ENCODE measurements at places on chromosomes 13 and 19.

GRCh38 chr13:42322806-42323205, 50.9 kb downstream of the AKAP11 start:
- no peak for DNase-seq

GRCh38 chr13:21466527-21466926, 7.4 kb upstream of the ZDHHC20 start:
- DNase-seq = no peak

DNA sequence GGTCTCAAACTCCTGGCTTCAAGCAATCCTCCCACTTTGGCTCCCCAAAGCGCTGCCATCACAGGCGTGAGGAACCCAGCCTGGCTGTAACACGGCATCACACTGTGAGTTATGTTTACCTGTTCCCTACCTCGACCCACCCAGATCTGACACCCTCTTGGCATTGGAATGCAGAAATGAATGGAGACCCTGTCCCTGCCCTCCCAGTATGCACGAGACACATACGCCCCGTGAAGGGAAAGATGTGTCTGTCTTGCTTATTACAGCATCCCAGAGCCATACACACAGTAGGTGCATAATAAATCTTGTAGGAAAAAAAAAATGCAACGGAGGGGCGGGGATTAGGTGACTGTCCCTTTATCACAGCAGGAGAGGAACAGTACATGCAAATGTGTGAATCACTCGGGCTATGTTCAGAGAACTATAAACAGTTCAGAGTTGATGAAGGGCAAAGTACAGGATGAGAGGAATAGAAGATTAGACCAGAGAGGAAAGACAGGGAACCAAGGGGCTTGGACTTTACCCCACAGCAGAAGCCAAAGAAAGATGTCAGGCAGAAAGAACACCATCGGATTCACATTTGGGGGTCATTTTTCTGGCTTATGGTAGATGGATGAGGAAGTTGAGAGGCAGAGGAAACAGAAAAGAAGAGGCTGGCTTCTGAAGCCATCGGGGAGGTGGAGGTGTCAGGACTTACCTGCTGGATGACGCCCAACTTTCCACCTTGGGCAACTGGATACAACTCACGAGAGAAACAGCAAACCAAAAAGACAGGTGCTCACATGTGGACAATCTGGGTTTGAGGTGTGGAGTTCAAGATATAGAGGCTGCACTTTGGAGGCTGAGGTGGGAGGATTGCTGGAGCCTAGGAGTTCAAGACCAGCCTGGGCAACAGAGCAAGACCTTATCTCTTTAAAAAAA, 94.3 kb downstream of the INSR start:
- DNase-seq = no peak

DNA sequence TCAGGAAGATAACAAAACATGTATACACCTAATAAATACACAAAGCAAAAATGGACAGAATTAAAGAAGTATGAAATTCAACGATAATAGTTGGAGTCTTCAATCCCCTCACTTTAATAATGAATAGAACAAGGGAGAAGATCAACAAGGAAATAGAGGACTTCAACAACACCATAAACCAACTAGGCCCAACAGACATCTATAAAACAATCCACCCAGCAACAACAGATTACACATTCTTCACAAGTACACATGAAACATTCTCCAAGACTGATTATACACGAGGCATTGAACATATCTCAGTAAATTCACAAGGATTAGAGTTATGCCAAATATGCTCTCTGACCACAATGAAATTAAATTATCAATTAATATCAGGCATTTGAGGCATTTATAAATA, 185.5 kb upstream of the NBEA start:
- no peak for DNase-seq

- no peak for DNase-seq
Measured at GRCh38 chr13:93577105-93577504, 350.5 kb downstream of the GPC6 start.

DNA sequence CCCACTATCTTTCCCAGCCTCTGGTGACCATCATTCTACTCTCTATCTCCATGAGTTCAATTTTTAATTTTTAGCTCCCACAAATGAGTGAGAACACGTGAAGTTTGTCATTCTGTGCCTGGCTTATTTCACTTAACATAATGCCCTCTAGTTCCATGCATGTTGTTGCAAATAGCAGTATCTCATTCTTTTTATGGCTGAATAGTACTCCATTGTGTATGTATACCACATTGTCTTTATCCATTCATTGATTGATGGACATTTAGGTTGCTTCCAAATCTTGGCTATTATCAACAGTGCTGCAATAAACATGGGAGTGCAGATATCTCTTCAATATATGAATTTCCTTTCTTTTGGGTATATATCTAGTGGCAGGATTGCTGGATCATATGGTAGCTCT, 22.9 kb upstream of the ZFP82 start:
- no peak for DNase-seq

DNA sequence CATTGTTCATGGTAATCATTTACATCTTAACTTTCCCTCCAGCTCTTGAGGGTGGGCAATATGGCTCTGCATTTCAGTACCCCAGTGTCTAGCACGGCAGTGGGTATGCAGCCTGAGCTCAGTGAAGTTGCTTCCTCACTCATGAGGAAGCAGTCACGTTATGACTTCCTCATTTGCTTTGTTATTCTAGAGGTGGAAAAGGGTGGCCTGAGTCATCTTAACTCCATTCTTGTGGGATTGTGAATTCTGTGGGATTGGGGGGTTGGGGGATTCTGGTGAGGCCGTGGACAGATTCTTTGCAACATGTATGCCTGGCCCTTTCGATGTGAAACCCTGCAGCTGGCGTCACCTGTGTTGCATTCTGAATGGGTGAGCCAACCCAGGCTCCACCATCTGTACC, 406.7 kb upstream of the ZNF507 start:
- DNase-seq = no peak

DNA sequence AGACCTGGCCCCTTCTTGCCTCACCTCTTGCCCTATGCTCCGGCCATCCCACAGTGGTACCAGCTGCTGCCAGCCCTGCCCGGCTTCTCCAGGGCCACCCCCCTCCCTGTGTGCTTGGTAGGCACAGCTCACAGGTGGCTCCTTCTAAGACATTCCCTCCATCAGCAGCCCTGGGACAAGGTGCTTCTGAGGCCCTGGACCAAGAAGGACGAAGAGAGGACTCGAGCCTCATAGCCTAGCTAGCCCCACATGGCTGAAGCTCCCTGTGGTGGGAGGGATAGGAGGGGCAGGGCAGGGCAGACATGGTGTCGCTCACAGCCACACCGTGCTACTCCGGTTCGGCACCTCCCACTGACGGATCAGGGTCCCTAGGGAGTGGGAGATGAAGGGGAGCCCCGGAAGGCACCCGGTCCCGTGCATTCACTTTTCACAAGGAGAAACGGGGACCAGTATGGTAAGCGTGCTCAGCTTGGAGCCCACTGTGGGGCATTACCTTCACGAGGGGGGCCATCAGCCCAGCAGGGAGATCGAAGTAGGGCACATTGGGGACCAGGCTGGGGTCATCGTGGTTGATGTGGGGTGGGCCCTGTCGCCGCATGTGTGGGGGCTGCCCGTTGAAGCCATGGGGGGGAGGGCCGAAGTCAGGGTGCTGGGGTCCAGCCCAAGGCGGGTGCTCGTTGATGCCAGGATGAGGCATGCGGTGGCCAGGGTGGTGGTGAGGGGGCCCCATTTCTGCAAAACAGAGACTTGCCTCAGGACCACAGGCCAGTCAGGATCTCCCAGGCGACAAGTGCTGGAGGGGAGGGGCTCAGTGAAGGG, 19.5 kb downstream of the CHERP start:
- DNase-seq = no peak

- DNase-seq = no peak
Measured at GRCh38 chr19:43691755-43692154, 21.8 kb upstream of the PLAUR start.

DNA sequence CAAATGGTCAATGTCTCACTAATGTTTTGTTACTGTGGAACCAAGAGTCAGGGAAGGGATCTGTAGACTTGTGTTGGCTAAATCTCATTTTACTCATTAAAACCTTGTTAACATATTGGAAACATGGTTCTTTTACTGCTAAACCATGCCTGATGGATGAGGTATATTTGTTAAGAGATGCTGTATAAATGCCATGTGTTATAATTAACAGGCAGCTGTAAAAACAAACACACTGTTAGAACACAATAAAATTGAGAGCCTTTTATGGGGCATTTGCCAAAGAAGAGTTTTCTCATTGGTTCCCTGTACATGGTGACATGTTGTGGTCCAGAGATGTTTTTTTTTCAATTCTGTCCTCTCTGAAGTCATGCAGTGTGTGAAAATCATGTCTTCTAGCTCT, 121.9 kb downstream of the ESD start:
- DNase-seq = no peak

- no peak for DNase-seq
Measured at GRCh38 chr19:21314676-21315075, 14.5 kb downstream of the ZNF708 start.

- no peak for DNase-seq
Measured at GRCh38 chr13:34037636-34038540, 219.9 kb downstream of the RFC3 start.

DNA sequence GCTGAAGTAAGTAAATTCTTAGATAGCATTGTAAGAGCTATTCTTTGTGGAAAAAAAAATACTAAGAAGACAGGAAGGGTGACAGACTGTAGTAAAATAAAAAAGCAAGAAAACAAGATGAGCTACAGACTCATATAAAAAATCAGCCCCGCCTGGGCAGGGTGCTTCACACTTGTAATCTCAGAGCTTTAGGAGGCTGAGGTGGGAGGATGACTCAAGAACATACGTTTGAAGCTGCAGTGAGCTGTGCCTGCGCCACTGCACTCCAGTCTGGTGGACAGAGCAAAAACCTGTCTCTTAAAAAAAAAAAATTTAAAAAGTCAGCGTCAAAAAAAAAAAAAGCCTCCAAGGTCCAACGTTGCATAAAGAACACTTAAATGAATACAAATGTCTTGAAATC, 102.1 kb downstream of the VWA8 start:
- DNase-seq = no peak
